Fibroblast of skin of back (primary cell): ENCODE measurements at places on chromosomes 11 and 22.

GRCh38 chr11:119347940-119348605, 1.6 kb upstream of the MFRP start:
- no peak for DNase-seq

- no peak for DNase-seq
Measured at GRCh38 chr11:12421386-12421785, 44.0 kb downstream of the PARVA start.

GRCh38 chr22:50581031-50581949, 1.4 kb downstream of the CHKB start:
- DNase-seq: no peak

DNA sequence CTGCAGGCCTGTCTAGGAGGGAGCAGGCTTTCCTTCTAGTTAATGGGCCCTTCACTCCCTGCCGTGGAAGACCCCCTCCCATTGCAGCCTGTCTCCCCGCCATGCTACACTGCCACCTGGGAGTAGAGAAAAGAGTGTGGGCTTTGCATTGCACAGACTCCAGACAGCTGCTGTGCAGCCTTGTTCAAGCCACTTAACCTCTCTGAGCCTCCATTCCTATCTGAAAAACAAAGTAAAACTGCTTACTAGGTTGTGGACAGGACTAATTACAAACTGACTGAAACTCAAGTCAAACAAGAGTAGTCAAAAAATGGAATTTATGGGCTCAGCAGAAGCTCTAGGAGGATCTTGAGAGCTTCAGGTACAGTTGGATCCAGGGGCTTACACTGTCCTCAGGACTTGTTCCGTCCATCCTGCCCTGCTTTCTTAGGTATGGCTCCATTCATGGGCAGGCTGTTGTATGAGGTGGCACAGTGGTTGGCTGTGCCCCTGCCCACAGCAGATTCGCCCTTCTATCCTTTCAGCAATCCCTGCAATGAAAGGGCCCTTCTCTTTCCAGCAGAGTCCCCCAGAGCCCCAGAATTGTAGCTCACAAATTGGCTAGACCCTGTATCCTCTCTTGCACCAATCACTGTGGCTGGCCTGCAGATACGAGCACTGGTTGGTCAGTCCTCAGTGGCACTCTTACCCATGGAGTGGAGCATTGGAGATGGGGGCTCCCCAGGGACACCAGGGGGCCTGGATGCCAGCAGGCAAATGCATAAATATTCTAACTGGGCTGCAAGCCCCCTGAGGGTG, 19.6 kb downstream of the PRDM11 start:
- DNase-seq: no peak

DNA sequence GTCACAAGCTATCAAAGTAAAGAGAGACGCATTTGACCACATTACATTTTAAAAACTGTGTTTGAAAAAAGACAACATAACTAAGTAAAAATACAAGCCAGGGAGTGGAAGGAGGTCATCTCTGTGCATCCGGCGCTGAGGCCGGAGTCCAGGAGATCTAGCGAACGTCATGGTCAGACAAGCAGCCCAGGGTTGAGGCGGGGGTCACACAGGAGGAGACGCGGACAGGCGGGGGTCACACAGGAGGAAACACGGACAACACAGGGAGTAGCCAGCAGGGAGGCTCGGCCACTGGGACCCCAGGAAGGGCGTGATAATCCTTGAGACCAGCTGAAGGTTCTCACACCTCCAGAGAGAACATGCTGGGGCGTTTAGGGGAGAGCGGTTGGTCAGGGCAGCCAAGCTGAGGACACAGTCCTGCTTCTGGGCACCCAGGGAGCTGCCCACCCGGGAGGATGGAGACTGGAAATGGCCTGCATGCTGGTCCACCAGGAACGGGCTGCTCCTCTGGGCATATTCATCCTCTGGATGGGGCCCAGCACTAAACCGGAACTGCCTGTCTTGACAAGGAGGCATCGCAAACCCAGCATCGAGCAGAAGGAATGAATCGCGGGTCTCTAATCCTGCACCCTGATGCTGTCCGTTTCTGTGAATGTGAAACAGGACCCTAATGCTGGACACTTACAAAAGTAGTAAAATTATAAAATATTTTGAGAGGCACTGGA, 40.9 kb upstream of the MUC5AC start:
- DNase-seq: no peak

- no peak for DNase-seq
Measured at GRCh38 chr22:28299309-28299708, 380.3 kb upstream of the PITPNB start.

GRCh38 chr22:36924151-36924698, 10.8 kb downstream of the CSF2RB start:
- DNase-seq: no peak
